ENCODE measurements at places on chromosomes 11 and 22.

GRCh38 chr22:32336121-32336603, 21.5 kb upstream of the RFPL3 start:
- no peak for DNase-seq

DNA sequence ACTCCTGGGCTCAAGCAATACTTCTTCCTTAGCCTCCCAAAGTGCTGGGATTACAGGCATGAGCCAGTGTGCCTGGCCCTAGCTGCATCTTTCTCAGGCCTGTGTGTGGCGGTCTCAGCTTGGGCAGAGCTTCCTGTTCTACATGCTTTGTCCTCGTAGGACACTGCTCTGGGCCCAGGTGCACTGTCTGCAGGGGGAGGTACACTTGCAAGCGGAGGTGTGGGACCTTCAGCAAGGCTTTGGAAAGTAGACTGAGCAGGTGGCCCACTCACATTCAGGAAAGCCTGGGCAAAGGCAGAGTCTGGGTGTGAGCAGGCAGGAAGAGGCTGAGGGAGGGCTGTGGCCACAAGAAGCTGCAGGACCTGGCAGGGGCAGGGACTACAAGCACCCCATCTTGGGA, 33.6 kb upstream of the SUSD2 start:
- DNase-seq = no peak

DNA sequence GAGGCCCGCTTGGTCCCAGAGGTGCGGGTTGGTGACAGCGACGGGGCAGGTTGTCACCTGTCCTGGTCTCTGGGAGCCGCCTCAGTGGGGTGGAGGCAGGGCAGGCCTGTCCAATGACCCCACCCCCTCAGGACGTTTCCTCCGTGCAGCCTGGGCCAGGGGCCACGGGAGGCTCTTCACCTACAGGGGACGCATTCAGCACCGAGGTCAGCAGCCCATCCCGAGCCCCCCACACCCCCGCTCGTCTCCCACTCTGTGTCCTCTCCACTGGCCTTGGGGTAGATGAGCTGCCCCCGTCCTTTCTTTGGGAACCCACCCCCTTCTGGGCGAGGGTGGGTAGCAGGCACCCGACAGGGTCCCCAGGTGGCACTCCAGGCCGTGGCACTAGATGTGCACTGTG, 35.7 kb downstream of the BRSK2 start:
- no peak for DNase-seq

- no peak for DNase-seq
Measured at GRCh38 chr22:24271386-24271854, 789 bp downstream of the SPECC1L start.

- DNase-seq = no peak
Measured at GRCh38 chr11:26399336-26399735, 67.4 kb downstream of the ANO3 start.

DNA sequence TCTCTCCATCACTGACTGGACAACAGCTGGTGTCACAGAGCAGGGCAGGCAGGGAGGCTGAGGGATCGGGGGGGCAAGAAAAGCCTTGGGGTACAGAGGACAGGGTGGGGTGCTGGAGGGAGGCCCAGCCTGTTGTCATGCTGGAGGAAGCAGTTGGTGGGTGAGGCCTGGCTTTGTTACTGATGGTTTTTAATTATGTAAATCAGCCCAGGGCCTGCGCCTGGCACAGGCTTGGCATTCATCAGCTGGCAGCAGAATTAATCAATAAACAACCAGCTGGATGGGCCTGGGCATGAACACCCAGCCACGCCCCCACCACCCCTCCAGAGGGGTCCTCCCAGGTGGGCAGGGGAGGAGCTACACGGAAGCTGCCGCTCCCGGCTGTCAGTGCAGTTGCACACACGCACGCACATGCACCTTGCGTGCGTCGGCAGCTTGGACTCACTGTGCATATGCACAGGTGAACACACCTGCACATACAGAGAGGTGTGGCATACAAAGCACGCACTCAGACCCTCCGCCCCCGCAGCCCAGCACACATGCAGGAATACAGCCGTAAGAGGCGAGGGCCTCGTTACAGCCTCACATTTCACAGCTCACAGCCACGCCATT, 21.3 kb upstream of the ELFN2 start:
- DNase-seq = no peak

DNA sequence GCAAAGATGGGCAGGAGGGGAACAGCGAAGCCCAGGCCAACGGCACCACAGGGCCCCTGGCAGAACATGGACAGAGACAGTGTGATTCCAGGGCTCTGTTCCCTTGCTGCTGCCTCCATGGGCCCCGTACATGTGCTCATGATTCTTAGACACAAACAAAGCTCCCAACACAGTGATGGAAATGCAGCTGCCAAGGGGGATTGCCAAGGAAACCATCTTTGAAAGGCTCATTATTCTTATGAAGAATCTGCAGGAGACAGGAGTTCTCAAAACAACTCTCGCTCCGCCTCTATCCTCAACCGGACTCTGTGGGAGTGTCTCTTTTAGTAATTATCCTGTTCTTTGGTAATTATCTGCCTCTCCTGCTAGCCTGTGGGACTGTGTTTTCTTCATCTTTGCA, 32.2 kb downstream of the SERPINH1 start:
- no peak for DNase-seq

DNA sequence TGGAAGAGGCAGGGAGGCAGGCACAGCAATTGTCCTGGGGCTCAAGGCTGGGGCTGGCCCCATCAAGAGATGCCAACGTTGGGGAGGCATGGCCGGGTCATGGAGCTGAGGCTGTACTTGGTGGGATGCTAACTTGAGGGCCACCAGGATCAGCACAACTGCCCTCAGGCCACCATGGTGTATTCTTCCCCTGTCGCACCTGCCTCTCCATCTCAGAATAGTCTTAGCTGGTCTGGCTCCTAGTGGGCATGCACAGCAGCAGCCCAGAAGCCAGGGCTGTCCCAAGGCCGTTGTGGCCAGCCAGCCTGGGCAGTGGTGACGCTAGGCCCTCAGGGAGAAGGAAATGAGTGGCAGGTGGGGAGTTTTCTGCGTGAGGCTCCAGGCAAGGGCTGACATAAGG, 91.3 kb downstream of the DHCR7 start:
- DNase-seq = no peak

GRCh38 chr11:573146-573759, 3.0 kb upstream of the PHRF1 start:
- DNase-seq = no peak

Measured in activated CD8-positive, alpha-beta memory T cell treated with anti-CD3 and anti-CD28 coated beads for 1 hour (primary cell).